Activated CD4-positive, alpha-beta memory T cell treated with anti-CD3 and anti-CD28 coated beads, Interleukin-2, amount 10 ng/mL, durations not matched to agents 7 days and 5 days (primary cell): ENCODE measurements at places on chromosomes 1 and 21. TPM values are rescaled to one million over a fixed set of nuclear protein-coding genes. Genes with fewer than 3 reads are reported as not detected.

DNA sequence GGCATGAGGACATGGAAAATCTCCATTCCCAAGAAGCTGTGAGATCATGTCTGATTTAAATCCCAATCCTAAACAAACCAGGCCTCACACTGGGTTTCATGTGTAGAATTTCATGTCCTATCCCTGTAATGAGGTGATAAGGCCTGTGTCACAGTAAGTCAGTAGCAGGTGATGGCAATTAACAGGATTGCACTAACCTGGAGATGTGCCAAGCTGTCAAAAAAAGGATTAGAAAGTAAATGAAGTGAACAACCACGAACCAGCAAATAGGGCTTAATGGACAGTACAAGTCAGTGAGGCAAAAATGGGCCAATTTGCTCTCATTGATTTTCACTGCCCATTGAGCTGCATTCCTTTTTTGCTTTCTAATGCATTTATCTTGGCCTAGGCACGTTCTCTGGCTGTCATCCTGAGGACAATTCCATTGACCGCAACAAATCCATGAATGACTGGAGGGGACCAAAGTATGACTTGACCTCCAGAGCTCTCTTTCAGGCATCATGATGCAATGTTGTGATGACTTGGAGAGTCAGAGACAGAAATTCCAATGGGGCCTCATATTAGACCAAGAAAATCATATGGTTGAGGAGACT, 673.6 kb upstream of the ADGRL2 start:
- DNase-seq = no peak
- no peaks in the 10 kb centered on the region for H3K4me1 ChIP-seq
- H3K27ac ChIP-seq = no peak overlapping the region

GRCh38 chr21:32240851-32241687, 37.8 kb downstream of the MIS18A start:
- no peak for DNase-seq
- H3K27ac ChIP-seq = no peak overlapping the region
- peak overlapping the region; percentile 18 for H3K4me3 ChIP-seq
- no peaks in the 10 kb centered on the region for H3K36me3 ChIP-seq
- peaks cover 15% of the 10 kb centered on the region for H3K4me1 ChIP-seq
- H3K27me3 ChIP-seq = peaks cover 23% of the 10 kb centered on the region

- H3K4me1 ChIP-seq = peaks cover under 1% of the 10 kb centered on the region
- no peak overlapping the region for H3K27ac ChIP-seq
- no peak overlapping the region for H3K4me3 ChIP-seq
- no peaks in the 10 kb centered on the region for H3K36me3 ChIP-seq
- DNase-seq = no peak
Observed at GRCh38 chr1:119470958-119471357, 36.1 kb upstream of the HSD3B1 start.

The CGN gene
- 0.43 TPM for total RNA-seq

DNA sequence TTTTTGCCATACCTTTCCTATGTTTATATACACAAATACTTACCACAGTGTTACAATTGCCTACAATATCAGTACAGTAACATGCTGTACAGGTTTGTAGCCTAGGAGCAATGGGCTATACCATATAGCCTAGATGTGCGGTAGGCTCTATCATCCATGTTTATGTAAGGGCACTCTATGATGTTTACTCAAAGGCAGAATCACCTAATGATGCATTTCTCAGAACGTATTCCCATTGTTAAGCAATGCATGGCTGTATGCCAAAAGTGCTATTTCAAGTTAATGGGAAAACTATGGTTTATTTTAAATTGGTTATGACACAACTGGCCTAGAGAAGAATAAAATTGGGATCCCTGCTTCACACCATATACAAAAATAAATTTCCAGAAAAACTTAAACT, 36.9 kb upstream of the DISP1 start:
- peaks cover 5% of the 10 kb centered on the region for H3K4me1 ChIP-seq
- no peak overlapping the region for H3K4me3 ChIP-seq
- no peak for DNase-seq
- no peaks in the 10 kb centered on the region for H3K36me3 ChIP-seq
- no peak overlapping the region for H3K27ac ChIP-seq

- peak; percentile 86 for DNase-seq
- H3K27me3 ChIP-seq = no peaks in the 10 kb centered on the region
- H3K36me3 ChIP-seq = peaks cover 36% of the 10 kb centered on the region
- H3K4me3 ChIP-seq = peak within 1 kb of the TSS; percentile 82
- H3K27ac ChIP-seq = peak within 1 kb of the TSS; percentile 95
Observed at GRCh38 chr1:234610061-234610665, at the start of gene IRF2BP2. TSS of gene IRF2BP2 (minus strand) at chr1:234610178. CDS start at chr1:234609494, 684 bp downstream.

GRCh38 chr1:10824821-10825540, 28.5 kb upstream of the CASZ1 start:
- H3K36me3 ChIP-seq = no peaks in the 10 kb centered on the region
- no peak overlapping the region for H3K27ac ChIP-seq
- DNase-seq = no peak
- H3K4me1 ChIP-seq = no peaks in the 10 kb centered on the region
- H3K4me3 ChIP-seq = no peak overlapping the region
- H3K27me3 ChIP-seq = peaks cover 15% of the 10 kb centered on the region

DNA sequence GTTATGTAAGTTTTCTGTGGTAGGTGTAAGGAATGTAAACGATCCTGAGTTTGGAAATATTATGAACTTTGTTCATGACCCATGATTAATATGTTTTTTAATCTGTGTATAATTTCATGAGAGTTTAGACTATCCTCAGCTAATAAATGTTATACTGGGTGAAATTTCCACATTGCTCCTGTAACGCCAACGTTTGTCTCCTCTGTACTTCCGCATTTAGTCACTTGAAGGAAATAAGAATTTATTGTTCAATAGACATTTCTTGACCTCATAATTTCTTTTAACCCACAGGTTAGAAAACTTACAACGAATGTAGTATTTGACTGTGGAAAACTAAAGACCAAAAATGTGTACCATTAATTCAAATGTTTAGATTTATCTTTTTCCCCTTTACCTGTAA, 876 bp downstream of the KCNJ15 start:
- peaks cover 8% of the 10 kb centered on the region for H3K27me3 ChIP-seq
- no peak for DNase-seq
- no peaks in the 10 kb centered on the region for H3K36me3 ChIP-seq
- H3K4me1 ChIP-seq = no peaks in the 10 kb centered on the region
- H3K27ac ChIP-seq = no peak overlapping the region
- no peak overlapping the region for H3K4me3 ChIP-seq

GRCh38 chr1:175757381-175758015, 14.1 kb upstream of the TNR start:
- H3K27me3 ChIP-seq = no peaks in the 10 kb centered on the region
- no peak overlapping the region for H3K27ac ChIP-seq
- no peak overlapping the region for H3K4me3 ChIP-seq
- H3K36me3 ChIP-seq = no peaks in the 10 kb centered on the region
- DNase-seq = peak; percentile 24
- H3K4me1 ChIP-seq = no peaks in the 10 kb centered on the region

- H3K36me3 ChIP-seq = no peaks in the 10 kb centered on the region
- H3K4me1 ChIP-seq = no peaks in the 10 kb centered on the region
- DNase-seq = no peak
- no peak overlapping the region for H3K4me3 ChIP-seq
- H3K27me3 ChIP-seq = no peaks in the 10 kb centered on the region
- no peak overlapping the region for H3K27ac ChIP-seq
Observed at GRCh38 chr1:7565099-7565750, 205.9 kb upstream of the VAMP3 start.

The MAP10 gene
- total RNA-seq = 1.6 TPM

GRCh38 chr1:184025242-184025675, 12.3 kb downstream of the COLGALT2 start:
- H3K4me1 ChIP-seq = no peaks in the 10 kb centered on the region
- no peaks in the 10 kb centered on the region for H3K36me3 ChIP-seq

DNA sequence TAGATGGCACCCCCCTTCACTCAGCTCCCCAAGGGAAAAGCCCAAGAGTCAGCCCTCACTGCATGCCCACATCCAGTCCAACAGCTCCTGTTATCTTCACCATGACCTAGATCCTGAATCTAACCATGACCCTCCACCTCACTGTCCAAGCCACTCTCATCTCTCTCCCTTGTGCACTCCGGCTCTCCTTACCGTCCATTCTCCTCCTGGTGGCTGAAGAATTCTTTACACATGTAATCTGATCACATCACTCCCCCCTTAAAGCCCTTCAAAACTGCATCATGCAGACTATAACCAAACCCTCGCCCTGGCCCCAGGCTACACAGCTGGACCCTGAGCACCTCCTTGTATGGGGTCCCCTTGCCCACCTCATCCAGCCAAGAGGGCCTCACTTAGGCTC, 14.0 kb upstream of the PAQR7 start:
- no peak for DNase-seq
- H3K4me1 ChIP-seq = no peaks in the 10 kb centered on the region
- H3K36me3 ChIP-seq = peaks cover 15% of the 10 kb centered on the region
- H3K27ac ChIP-seq = no peak overlapping the region

GRCh38 chr1:93770640-93771039, 89.0 kb upstream of the BCAR3 start:
- H3K27me3 ChIP-seq = peaks cover 16% of the 10 kb centered on the region
- H3K4me3 ChIP-seq = no peak overlapping the region
- no peak for DNase-seq
- H3K4me1 ChIP-seq = peaks cover 14% of the 10 kb centered on the region

The CD2 gene
- 329 TPM for total RNA-seq

DNA sequence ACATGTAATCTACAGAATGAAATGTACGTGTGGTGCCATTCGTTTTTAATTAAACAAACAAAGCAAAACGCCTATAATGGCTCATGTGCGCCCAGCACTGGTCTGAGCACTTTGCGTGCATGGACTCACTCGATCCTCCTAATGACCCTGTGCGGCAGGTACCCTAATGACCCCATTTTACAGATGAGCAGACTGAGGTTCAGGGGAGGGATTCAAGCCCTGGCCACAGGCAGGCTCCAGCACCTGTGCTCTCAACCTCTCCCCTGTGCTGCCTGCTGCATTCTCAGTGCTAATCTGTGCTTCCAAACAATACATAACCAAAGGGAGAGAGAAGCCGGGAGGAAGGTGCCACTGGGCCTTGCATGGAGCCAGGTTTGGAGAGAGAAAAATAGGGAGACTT, 124.2 kb upstream of the ZBTB40 start:
- H3K4me3 ChIP-seq = no peak overlapping the region
- H3K36me3 ChIP-seq = no peaks in the 10 kb centered on the region
- H3K27me3 ChIP-seq = no peaks in the 10 kb centered on the region
- DNase-seq = no peak
- H3K27ac ChIP-seq = no peak overlapping the region

- no peaks in the 10 kb centered on the region for H3K36me3 ChIP-seq
- H3K27ac ChIP-seq = no peak overlapping the region
- H3K27me3 ChIP-seq = no peaks in the 10 kb centered on the region
- H3K4me1 ChIP-seq = no peaks in the 10 kb centered on the region
Observed at GRCh38 chr1:221559911-221560310, 182.0 kb downstream of the DUSP10 start.

The MMEL1 gene
- total RNA-seq = 1.0 TPM

GRCh38 chr1:2273401-2274090, 45.4 kb downstream of the SKI start:
- no peak for DNase-seq
- H3K4me3 ChIP-seq = no peak overlapping the region
- H3K27ac ChIP-seq = no peak overlapping the region
- H3K36me3 ChIP-seq = peaks cover 29% of the 10 kb centered on the region

DNA sequence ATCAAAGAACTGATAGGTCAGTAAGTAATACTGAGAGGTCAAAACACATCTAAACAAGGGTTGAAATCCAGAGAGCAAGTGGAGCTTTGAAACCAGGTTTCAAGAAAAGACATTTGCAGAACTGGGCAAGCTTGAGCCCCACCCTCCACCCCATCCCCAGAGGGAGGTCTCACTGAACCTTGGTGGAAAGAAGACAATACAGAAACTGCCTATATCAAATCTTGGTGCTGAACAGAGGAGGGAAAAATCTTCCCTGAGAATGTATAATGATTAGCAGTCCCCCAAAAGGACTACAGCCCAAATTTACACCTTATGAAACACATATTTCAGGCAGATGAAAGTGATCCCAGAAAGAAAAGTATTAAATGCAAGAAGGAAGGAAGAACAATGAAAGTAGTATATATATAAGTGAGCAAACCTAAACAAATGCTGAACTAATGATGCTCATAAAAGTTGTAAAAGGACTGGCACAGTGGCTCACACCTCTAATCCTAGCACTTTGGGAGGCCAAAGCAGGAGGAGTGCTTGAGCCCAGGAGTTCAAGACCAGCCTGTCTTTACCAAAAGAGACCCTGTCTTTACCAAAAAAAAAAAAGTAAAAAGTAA, 12.4 kb downstream of the ZBTB17 start:
- no peaks in the 10 kb centered on the region for H3K27me3 ChIP-seq
- H3K27ac ChIP-seq = peak overlapping the region; percentile 62
- no peak overlapping the region for H3K4me3 ChIP-seq
- H3K36me3 ChIP-seq = peaks cover 32% of the 10 kb centered on the region

- H3K36me3 ChIP-seq = peaks cover 2% of the 10 kb centered on the region
- H3K27me3 ChIP-seq = no peaks in the 10 kb centered on the region
- H3K4me1 ChIP-seq = no peaks in the 10 kb centered on the region
- H3K27ac ChIP-seq = no peak overlapping the region
- H3K4me3 ChIP-seq = no peak overlapping the region
Observed at GRCh38 chr21:42556960-42557359, 43.3 kb downstream of the SLC37A1 start.

- H3K36me3 ChIP-seq = peaks cover 9% of the 10 kb centered on the region
- no peak for DNase-seq
- H3K4me3 ChIP-seq = no peak overlapping the region
- H3K4me1 ChIP-seq = peaks cover 9% of the 10 kb centered on the region
- no peaks in the 10 kb centered on the region for H3K27me3 ChIP-seq
- no peak overlapping the region for H3K27ac ChIP-seq
Observed at GRCh38 chr1:145979746-145980456, 15.4 kb downstream of the POLR3GL start.

DNA sequence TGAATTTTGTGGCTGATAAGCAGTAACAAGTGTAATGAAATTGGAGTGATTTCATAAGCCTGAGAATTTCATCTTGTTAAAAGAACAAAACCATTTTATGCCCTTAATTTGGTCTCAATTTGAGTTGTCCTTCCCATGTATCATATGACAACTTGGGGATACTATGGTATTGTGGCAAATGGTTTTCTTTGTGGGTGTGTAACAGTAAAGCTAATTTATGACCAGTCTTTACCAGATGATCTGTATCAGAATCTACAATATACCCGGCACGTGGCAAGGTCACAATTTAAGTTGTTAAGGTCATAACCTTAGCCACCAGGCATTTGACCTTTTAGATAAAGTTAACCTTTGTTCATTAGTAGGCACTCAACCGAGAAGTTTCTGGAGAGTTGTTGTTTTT, 9.1 kb downstream of the NFIA start:
- H3K36me3 ChIP-seq = no peaks in the 10 kb centered on the region
- H3K27me3 ChIP-seq = peaks cover 2% of the 10 kb centered on the region
- no peak overlapping the region for H3K27ac ChIP-seq
- no peaks in the 10 kb centered on the region for H3K4me1 ChIP-seq

The FRRS1 gene
- total RNA-seq = 1.7 TPM

The AQP10 gene
- not detected for total RNA-seq

GRCh38 chr1:108563808-108564207, 3.9 kb downstream of the EEIG2 start:
- H3K4me3 ChIP-seq = no peak overlapping the region
- no peak for DNase-seq
- H3K27me3 ChIP-seq = no peaks in the 10 kb centered on the region
- H3K27ac ChIP-seq = no peak overlapping the region
- H3K36me3 ChIP-seq = peaks cover 3% of the 10 kb centered on the region
- H3K4me1 ChIP-seq = peaks cover 34% of the 10 kb centered on the region

The RNU1-3 gene
- 1,570 TPM for total RNA-seq

GRCh38 chr1:26697978-26698849, 2.4 kb downstream of the ARID1A start:
- H3K4me1 ChIP-seq = peaks cover 18% of the 10 kb centered on the region
- peak; percentile 48 for DNase-seq
- no peak overlapping the region for H3K4me3 ChIP-seq
- H3K27ac ChIP-seq = no peak overlapping the region
- H3K36me3 ChIP-seq = peaks cover 2% of the 10 kb centered on the region
